ENCODE measurements at places on chromosomes 16 and 17.
A peak's percentile ranks its signal among the peaks of the same experiment; 100 is the strongest.

GRCh38 chr17:49431743-49432142 is 17.1 kb upstream of the PHB1 start:
- DNase-seq, result no peak

DNA sequence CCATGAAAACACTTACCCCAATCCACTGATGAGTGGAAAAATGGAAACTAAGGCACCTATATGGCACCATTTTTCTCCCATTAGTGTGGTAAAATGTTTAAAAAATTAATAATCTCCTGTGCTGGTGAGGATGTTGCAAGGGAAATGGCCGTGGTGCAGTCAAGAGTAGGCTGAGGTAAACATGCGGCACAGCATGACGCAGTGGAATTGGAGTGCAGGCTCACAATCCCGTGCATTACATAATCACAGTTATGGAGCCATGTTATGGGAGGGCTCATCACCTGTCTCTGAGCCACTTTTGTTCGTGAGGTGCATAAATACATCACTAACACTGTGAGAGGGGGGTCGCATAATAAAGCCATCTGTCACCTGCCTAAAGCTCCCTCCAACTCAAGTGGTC is 164.4 kb upstream of the XYLT1 start:
- DNase-seq, result no peak

DNA sequence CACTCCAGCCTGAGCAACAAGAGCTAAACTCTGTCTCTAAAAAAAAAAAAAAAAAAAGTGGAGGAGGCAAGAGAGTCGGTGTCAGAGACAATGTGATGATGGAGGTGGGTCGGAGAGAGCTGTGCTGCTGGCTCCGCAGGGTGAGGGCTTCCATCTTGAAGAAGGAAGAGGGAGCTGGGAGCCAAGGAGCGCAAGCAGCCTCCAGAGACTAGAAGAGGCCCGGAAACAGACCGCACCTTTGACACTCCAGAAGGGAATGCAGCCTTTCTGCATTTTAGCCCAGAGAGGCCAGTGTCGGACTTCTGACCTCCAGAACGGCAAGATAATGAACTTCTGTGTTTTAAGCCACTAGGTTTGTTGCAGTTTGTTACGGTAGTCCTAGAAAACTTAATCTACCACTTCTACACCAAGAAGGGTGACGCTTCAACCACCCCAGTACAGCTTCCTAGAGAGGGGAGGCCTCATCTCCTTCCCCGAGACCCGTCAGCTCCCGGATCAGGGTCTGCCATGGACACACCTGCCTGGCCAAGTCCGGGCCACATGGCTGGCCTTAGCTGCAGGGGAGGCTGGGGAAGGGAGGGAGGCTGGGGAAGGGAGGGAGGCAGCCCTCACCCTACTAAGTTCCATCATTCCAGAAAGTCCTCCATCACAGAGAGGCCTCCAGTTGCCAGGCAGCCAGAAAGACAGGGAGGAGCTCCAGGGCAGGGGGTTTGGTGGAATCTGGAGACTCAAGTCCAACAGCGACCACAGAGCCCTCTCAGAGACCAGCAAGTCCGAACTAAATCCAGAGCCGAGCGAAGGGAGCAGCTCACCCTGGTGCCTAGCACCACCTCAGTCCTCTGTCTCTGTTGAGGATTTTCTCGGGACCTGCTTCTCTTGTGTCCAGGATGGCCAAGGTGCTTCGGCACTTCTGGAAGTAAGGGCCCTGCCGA is 13.2 kb upstream of the RBFOX3 start:
- peak; percentile 41 for DNase-seq

DNA sequence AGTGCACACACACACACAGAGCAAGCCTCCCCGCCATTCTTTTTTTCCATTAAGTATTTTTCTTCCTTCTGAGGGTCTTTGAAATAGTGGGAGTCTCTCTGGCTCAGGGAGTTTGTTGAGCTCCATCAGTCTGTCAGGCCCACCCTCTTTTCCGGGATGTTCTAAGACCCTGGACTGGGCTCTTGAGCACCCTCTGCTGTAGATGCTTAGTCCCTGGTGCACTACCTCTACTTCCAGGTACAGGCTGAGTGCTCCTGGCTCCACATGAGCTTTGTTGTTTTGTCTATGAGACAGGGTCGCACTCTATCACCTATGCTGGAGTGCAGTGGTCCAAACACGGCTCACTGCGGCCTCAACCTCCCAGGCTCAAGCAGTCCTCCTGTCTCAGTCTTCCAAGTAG is 20.7 kb downstream of the LIMD2 start:
- no peak for DNase-seq

- DNase-seq, result peak; percentile 43
Measured at GRCh38 chr16:1363501-1364041, 11.8 kb downstream of the GNPTG start.

GRCh38 chr17:44014133-44014436 is 678 bp downstream of the TMEM101 start:
- DNase-seq, result no peak

DNA sequence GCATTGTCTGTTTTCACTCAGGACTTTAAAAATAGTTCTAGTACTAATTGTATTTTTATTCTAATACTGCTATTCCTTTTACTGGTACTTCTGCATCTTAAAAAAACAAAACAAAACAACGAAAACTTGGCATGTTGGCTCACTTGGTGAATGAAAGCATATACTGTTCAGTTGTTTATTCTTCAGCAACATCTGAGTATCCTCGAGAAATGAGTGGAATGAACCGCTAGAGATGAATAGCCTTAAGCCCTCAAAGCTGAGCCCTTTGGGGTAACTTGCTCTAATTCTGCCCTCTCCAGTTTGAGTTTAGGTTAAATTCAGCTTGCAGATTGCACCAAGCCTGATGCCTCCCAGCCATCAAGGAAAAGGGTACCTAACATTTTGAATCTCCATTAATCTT is 126.5 kb downstream of the WWOX start:
- no peak for DNase-seq

DNA sequence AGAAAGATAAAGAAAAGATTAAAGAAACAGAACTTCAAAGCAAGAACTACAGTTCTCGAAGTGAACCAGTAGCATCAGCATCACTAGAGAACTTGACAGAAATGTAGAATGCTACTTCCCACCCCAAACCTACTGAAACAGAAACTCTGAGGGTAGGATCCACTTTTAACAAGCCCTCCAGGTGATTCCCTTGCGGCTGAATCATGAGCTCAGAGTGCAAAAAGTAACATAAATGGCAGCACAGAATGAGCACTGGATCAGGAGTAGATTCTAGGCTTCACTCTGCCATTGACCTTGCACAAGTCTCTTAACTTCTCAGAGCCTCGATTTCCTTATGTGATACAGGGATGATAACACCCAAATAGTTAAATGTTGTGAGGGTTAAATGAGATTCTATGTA is 5.8 kb downstream of the TOM1L2 start:
- no peak for DNase-seq

- no peak for DNase-seq
Measured at GRCh38 chr16:81357711-81358260, 43.0 kb downstream of the GAN start.

DNA sequence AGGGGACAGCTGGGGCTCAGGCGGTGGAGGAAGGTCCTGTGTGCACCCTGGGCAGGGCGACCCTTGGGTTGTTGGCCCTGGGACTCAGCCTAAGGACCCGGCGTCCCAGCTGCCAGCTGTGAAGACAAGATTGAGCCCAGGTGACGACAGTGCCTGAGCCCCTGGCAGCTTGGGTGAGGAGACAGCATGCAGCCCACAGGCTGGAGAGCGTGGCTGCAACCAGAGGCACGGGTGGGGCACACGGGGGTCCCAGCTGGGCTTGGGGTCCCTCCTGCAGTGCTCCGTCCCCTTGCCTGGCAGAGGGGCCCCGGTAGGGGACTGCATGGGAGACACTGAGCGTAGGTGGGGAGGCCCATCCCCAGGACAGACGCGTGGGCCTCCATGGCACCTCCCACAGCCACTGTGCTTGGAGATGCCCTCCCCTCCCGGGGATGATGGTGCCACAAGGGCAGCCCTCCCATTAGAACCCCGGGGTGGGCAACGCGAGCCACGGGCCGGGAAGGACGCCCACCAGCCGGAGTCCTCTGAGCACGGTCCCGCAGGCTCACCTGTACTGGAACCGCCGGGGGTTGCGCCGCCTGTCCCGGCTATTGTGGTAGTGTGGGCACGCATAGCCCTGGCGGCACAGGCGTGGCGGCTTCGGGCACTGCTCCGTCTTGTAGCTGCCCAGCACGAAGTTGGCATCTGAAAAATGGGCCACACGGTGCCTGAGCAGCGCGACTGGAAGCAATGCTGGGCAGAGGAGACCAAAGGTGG is 15.5 kb downstream of the UNKL start:
- DNase-seq, result no peak

- no peak for DNase-seq
Measured at GRCh38 chr17:45709728-45710288, 74.3 kb upstream of the CRHR1 start.

DNA sequence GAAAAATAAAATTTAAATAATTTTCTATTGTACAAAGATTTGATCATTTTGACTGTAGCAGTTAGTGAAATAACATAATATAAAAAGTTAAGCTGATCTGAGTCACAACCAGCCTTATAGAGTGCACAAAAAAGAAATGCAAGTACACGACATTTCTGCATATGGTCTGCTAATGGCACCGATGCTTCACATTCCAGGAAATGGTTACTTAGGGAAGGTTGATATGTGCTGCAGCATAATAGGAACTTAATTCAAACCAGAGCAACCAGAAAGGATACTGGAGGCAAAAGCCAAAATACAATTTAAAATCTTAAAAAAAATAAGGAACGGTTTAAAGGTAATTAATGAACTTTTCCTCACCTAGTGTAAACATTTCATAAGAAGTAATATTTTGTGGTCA is 10.0 kb upstream of the CFDP1 start:
- no peak for DNase-seq

- no peak for DNase-seq
Measured at GRCh38 chr17:7382901-7383300, 2.0 kb downstream of the TNK1 start.

GRCh38 chr17:29292071-29292991 is 1.6 kb downstream of the NUFIP2 start:
- peak; percentile 61 for DNase-seq

GRCh38 chr16:79972053-79972704 is 371.6 kb upstream of the MAF start:
- DNase-seq, result no peak

- DNase-seq, result no peak
Measured at GRCh38 chr16:15854906-15855703, 1.7 kb downstream of the MYH11 start.

- no peak for DNase-seq
Measured at GRCh38 chr17:78935419-78936323, 10.5 kb upstream of the TIMP2 start.

DNA sequence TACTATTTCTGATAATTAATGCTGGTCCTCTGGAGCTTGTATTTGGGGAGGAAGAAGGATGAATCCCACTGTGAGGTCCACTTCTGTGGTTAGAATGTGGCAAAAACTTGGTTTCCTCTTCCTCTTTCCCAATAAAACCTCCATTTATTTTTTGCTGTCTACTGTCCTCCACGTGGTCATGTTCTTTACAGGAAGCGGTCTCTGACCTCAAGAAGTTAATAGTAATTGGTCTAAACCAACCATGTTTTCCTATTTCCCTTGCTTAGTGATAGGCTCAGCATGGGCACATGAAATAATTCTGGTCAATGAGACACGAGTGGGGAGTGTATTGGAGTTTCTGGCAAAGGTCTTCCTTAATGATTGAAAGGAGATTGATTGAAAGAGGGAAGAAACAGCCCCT is 33.9 kb downstream of the CHP2 start:
- no peak for DNase-seq

GRCh38 chr16:4699046-4699556 is 5.7 kb downstream of the NUDT16L1 start:
- DNase-seq, result no peak

DNA sequence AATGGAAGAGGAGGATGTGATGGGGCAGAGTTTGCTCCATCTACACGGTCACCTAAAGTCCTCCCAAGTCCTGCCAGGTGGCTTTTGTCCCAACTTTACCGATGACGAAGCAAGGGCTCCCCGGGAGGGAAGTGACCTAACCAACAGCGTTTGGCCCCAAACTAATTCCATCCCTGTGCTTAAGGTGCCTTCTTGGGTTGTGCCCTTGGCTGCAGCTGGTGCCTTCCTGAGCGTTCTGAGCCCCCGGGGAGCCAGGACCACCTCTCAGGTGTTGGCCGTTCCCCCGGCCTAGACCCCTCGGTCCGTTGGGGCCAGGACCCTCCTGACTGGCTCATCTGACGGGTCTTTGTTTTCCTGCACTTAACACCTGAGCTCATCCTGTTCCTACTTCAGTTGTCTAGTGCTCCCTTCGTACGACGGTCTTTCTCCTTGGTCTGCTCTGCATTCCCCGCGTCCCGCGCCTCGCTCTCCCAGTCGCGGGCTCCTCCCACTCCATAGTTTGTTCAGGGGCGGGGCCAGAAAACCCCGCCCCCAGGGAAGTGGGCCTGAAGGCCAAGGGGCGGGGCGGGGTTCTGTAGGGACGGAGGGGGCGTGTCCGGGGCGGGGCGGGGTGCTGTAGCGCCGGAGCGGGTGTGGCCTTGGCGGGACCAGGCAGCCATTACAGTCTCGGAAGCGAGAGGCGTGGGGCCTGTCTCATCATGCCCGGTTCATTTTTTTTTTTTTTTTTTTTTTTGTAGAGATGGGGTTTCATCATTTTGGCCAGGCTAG is 822 bp upstream of the ZSCAN10 start:
- peak; percentile 86 for DNase-seq

- DNase-seq, result no peak
Measured at GRCh38 chr16:880471-881171, 80.1 kb upstream of the GNG13 start.

DNA sequence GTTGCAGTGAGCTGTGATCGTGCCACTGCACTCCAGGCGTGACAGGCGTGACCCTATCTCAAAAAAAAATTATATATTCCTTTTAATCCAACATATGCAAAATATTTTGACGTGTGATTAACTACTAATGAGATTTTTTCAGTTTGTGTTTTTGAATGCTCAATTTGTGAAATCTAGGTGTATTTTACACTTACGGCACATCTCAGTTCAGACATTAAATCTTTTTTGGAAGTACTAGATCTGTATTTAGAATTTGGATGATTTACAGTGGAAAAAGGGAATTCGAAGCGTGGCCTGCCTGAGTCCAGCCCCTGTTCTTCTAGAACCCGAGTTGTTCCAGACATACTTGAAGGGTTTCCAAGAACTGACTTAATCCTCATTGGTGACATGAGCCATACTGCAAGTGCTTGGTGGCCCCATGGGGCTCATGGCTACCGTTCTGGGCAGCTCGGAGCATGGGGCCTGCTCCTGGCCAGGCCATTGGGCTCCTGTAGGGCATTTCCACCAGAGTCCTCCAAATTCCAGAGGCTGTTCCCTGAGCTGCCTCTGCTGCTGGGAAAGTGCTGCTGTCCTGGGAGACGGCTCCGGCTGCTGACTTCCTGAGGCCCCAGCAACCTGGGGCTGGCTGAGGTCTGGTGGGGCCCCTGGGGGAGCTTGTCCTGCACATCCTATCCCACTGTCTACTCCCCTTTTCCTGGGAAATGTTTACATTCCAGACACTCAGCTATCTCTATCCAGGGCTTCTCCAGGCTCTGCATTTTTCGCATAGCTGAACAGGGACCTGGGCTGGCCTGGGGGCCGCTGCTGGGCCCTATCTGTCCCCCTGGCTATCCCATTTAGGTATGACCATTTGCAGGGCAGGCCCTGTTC is 27.2 kb downstream of the LLGL2 start:
- DNase-seq, result no peak

GRCh38 chr17:63698886-63699637 is 863 bp downstream of the LIMD2 start:
- DNase-seq, result peak; percentile 68

Data from H1 (cell line).